Inflammatory macrophage treated with lipopolysaccharide for 4 hours (primary cell): ENCODE measurements at places on chromosomes 6 and 20.

- no peak for DNase-seq
These were observed 739.7 kb upstream of the POU3F2 start for GRCh38 chr6:98094696-98095095.

- DNase-seq = peak; percentile 71
These were observed 1.5 kb downstream of the LATS1 start for GRCh38 chr6:149716181-149716963.

DNA sequence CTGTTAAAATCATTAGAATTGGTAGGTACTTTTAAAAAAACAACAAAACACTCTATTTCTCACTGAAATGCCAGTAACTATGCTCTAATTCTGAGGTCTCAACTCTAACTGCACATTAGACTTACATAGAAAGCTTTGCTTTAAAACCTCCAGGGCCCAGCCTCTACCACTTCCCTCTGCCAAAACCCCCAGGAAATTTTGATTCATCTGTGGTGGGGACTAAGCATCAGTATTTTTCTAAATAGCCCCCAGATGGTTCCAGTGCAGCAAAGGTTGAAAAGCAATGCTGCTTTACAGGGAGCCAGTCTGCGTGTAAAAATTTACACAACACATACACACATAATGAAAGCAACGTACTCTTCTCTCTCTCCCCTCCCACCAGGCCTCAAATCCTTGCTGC, 3.8 kb downstream of the TBC1D32 start:
- no peak for DNase-seq

- no peak for DNase-seq
These were observed 217.0 kb downstream of the ADGRG6 start for GRCh38 chr6:142518761-142519160.

DNA sequence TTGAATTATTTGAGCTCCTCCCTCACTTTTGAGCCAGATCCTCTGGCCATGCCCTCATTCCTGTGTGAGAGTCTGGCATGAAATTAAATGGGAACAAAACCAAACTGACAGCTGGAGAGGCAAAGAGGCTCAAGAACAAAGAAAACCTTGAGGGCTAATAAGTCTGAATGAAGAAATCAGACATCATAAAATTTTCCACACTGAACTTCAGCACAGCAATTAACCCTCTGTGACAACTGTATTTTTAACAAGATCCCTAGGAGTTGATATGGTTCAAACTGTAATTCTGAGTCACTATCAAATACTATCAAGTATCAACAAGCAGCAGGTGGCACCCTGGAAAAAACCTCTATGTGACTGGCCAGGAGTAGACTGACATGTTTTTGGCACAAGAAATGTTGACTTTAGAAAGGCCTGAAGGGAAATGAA, 109.4 kb upstream of the EMILIN3 start:
- no peak for DNase-seq

GRCh38 chr20:63239431-63239830, 3.7 kb downstream of the BIRC7 start:
- no peak for DNase-seq

- no peak for DNase-seq
These were observed 17.6 kb downstream of the CD2AP start for GRCh38 chr6:47495207-47495606.

DNA sequence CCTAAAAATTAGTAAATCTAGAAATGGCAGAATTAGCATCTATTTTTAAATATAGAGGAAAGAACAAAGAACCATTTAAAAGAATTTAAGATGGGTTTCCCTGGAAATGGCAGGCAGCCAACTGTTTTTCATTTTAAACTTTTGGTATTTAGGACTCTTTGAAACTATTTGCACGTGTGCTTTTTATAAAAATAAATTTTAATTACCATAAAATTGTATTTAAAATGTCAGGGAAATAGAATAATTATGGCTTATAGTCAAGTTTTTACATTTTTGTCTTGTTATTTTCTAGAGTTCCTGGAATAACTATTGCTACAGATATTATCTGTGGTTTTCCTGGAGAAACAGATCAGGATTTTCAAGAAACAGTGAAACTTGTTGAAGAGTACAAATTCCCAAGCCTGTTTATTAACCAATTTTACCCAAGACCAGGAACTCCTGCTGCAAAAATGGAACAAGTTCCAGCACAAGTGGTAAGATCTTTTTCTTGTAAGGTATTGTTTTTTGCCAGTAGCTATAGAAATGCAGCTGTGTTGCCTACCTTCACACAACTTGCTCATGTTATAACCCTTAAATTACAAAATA, 528.7 kb upstream of the SOX4 start:
- no peak for DNase-seq

- no peak for DNase-seq
These were observed 422.6 kb upstream of the FLRT3 start for GRCh38 chr20:14759979-14760378.

GRCh38 chr20:63066506-63067265, 59.9 kb upstream of the BHLHE23 start:
- DNase-seq = no peak

GRCh38 chr6:47352194-47352920, 42.7 kb upstream of the TNFRSF21 start:
- peak; percentile 58 for DNase-seq

DNA sequence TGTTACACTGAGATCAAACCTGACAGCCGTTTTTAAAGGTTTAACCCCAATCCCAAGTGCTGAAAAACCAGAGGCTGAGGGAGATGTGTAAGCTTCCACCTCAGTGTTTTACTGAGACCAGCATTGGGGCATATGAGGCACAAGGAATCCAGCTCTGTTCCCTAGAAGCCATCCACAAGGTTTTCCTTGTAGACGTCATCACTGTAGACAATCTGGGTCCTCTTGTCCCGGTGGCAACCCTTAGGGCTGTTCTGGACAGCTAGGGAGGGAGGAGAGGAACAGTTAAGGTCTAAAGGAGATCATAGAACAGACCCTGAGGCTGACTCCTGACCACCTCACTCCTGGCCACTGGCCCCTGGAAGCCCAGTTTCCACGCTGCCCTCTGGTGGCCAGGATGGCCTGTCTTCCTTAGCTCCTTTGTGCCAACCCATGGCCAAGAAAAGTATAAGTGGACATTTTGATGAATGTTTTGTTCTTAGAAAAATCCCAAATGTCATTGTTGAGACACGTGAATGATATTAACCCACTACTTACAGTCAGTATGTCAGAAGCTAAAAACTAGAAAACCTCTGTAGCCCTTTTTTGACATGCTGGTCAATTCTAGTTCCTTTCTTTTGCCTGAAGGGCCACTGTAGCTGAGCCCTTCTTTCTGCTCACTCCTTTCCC, 6.4 kb downstream of the CFB start:
- peak; percentile 74 for DNase-seq

GRCh38 chr6:49457771-49458170, 5.3 kb downstream of the MMUT start:
- no peak for DNase-seq

GRCh38 chr6:125804264-125804663, 13.5 kb downstream of the NCOA7 start:
- DNase-seq = no peak

- DNase-seq = no peak
These were observed 493.8 kb upstream of the MANEA start for GRCh38 chr6:95083506-95083905.

DNA sequence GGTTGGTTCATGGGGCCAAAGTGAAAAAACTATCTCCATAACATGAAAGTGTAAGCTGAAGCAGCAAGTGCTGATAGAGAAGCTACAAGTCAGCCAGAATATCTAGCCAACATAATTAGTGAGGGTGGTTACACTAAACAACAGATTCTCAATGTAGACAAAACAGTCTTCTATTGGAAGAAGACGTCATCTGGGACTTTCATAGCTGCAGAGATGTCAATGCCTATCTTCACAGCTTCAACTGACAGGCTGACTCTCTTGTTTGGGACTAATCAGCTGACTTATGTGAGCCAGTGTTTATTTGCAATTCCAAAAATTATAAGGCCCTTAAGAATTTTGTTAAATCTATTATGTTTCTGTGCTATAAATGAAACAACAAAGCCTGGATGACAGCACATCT, 63.2 kb downstream of the GMDS start:
- no peak for DNase-seq

GRCh38 chr6:137677709-137678108, 183.5 kb upstream of the OLIG3 start:
- peak; percentile 79 for DNase-seq

DNA sequence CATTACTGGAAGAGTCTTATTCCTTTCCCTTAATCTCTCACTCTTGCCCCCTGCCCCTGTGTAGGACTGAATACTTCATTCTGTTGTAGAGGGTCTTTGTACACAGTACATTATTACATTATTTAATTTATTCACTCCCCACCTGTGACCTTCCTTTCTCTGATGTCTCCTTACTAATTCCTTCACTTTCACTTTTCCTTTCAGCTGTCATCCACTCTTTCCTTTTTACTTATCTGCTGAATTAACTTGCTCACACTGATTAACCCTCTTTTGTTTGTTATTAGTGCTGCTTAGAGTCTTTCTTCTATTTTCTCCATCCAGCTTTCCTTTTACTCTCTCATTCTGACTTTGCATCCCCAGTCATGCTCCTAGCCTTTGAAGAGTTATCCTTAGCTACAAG, 6.5 kb upstream of the PGBD1 start:
- DNase-seq = no peak

DNA sequence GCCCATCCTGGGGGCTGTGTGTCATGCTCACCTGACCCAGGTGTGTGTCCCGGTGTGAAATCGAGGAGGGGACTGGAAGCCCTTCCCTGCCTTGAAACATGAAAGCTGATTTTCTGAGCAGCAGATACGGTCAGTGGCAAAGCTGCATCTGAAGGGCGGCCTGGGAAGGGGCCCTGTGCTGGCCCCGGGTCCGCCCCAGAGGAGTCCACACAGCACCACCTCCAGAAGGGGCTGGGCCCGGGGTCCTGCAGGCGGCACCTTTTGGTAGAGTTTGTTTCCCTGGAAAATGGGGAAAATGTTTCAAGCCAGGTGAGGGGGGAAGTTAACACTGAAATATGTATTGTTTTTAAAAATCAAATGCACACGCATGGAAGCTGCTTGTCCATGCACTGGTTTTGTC, 20.8 kb downstream of the UCKL1 start:
- DNase-seq = no peak

DNA sequence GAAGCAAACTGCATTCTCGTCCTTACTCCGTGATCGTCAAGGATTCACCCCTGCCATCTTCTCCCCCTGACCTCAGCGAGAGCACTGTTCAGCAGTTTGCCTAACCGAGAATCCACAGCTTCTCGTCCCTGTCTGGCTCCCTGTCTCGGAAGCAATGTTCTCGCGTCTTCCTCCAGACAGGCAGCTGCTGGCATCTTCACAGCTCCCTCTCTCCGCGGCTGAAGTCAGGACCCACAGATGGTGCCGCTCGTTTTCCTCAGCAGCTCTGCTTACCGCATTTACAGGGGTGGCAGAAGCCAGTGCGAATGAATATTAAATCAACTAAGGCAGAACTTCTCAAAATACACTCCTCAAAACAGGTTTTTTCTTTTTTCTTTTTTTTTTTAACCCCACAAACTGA, 18.9 kb upstream of the SLC22A2 start:
- DNase-seq = no peak

- DNase-seq = no peak
These were observed 88.9 kb upstream of the NT5E start for GRCh38 chr6:85360794-85361642.

DNA sequence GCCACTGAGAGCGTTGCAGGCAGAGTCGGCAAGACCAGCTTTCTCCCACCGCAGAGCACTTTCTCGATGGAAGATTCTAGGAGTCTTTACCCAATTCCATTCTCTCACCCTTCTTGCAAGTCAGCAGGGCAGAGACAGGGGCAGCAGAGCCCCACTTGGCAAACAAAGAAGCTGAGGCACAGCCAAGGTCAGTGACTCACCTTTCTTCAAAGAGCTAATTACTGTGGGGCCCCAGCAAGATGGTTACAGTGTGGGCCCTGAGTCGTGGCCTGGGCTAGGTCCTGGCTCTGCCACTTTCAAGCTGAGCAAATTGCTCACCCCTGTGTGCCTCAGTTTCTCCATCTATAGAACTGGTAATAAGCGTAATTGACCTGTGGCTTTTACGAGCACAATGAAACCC, 277.0 kb downstream of the PREX1 start:
- no peak for DNase-seq

DNA sequence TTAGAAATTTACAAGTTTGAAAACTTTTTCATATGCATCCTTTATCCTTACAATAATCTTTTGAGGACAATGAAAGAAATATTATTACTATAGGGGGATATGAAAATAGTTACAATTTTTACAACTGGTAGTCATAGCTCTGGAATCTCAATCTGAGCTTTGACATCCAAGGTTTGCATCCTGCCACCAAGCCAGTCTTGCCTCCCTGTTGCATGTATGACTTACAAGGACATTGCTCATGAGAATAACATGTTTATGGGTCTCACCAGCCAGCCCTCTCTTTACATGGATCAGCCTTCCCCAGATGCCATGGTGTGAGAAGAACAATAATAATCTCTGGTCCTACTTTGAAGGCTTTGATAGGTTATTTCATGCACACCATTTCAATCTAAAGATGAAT, 67.5 kb downstream of the THEMIS start:
- no peak for DNase-seq

GRCh38 chr6:108312605-108313004, 17.8 kb downstream of the AFG1L start:
- no peak for DNase-seq

GRCh38 chr6:109083657-109084056, 11.0 kb downstream of the SESN1 start:
- no peak for DNase-seq

GRCh38 chr20:62066983-62067433, 1.3 kb upstream of the TAF4 start:
- peak; percentile 19 for DNase-seq

DNA sequence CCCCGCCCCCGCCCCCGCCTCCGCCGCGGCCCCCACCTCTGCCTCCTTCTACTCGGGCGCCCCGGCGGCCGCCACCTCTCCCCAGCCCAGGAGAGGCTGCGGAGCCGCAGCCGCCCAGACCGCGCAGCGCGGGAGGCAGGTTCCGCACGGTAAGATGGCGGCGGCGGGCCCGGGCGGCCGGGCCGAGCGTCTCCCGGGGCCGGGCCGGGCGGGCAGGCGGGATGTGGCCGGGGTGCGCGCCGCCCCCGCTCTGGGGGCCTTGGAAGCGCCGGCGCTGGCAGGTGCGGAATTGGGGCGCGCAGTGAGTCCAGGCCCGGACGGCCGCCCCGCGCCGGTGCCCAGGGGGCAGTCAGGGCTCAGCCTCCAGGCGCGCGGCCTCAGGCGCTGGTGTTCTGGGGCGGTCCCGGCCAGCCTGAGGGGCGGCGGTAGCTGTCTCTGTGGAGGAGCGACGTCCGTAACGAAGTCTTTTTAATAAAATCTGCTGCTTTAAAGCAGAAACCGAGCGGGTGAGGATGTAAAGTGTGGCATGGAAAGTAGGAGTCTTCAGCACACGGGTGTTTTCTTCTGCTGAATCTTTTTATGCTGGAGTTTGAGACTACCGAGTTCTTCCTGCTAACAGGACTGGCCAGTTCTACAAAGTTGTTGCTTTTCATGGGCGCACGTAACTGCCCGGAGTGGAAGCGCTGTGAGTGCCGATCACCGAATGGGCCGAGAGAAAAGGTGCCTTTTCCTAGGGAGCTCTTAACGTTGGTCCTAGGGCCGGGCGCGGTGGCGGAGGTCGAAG, at the start of gene GID8:
GID8 (plus strand) TSS at position 43 of the 784 bp plus-strand sequence. CDS start 3,356 bp downstream, outside the sequence.
- peak; percentile 68 for DNase-seq

DNA sequence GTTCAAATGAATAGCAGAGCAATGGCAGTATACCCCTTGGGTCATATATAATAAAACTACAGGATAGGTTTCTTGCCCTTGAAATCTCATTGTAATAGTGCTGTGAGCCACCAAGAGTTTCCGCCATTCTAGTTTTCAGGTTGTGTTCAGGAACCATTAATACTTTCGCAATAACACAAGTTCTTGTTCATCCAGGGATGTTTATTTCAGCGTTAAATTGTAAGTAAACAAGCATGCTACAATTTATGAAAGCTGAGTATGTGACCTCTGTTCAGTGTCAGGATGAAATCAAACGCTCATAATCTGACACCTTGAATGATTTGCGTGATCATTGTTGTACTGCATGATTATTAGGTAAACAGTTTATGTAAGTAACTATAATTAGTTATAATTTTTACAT, 22.8 kb downstream of the ANKS1A start:
- DNase-seq = no peak
